ENCODE measurements at places on chromosomes 11 and 22. TPM values are rescaled to one million over a fixed set of nuclear protein-coding genes. Genes with fewer than 3 reads are reported as not detected.

Gene SMC1B
- not detected for total RNA-seq

Gene GAB4
- not detected for total RNA-seq

DNA sequence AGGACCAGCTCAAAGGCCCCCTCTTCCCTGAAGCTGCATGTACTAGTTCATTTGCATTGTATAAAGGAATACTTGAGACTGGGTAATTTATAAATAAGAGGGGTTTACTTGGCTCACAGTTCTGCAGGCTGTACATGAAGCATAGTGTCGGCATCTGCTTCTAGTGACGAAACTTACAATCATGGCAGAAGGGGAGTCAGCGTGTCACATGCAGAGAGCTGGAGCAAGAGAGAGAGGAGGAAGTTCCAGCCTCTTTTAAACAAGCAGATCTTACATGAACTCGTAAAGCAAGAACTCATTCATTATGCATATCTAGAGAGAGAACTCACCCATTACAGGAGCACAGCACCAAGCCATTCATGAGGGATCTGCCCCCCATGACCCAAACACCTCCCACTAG lies 7.1 kb upstream of the HMGXB4 start:
- no peak overlapping the region for H3K4me3 ChIP-seq
- H3K4me1 ChIP-seq, result no peaks in the 10 kb centered on the region
- no peaks in the 10 kb centered on the region for H3K27me3 ChIP-seq
- DNase-seq, result no peak
- H3K27ac ChIP-seq, result no peak overlapping the region
- no peaks in the 10 kb centered on the region for H3K36me3 ChIP-seq

GRCh38 chr11:76911415-76911808 lies 50.7 kb downstream of the ACER3 start:
- no peak overlapping the region for H3K4me3 ChIP-seq
- DNase-seq, result no peak
- H3K36me3 ChIP-seq, result no peaks in the 10 kb centered on the region
- no peaks in the 10 kb centered on the region for H3K27me3 ChIP-seq
- peak overlapping the region; percentile 33 for H3K27ac ChIP-seq

Gene TYR
- total RNA-seq, result not detected

GRCh38 chr11:76329084-76329648 lies 51.8 kb downstream of the THAP12 start:
- no peaks in the 10 kb centered on the region for H3K4me1 ChIP-seq
- no peak overlapping the region for H3K27ac ChIP-seq
- H3K4me3 ChIP-seq, result no peak overlapping the region
- no peaks in the 10 kb centered on the region for H3K27me3 ChIP-seq
- H3K36me3 ChIP-seq, result no peaks in the 10 kb centered on the region

All from esophagus squamous epithelium (tissue), 5 donors.